ENCODE measurements at places on chromosomes 3 and 15.

DNA sequence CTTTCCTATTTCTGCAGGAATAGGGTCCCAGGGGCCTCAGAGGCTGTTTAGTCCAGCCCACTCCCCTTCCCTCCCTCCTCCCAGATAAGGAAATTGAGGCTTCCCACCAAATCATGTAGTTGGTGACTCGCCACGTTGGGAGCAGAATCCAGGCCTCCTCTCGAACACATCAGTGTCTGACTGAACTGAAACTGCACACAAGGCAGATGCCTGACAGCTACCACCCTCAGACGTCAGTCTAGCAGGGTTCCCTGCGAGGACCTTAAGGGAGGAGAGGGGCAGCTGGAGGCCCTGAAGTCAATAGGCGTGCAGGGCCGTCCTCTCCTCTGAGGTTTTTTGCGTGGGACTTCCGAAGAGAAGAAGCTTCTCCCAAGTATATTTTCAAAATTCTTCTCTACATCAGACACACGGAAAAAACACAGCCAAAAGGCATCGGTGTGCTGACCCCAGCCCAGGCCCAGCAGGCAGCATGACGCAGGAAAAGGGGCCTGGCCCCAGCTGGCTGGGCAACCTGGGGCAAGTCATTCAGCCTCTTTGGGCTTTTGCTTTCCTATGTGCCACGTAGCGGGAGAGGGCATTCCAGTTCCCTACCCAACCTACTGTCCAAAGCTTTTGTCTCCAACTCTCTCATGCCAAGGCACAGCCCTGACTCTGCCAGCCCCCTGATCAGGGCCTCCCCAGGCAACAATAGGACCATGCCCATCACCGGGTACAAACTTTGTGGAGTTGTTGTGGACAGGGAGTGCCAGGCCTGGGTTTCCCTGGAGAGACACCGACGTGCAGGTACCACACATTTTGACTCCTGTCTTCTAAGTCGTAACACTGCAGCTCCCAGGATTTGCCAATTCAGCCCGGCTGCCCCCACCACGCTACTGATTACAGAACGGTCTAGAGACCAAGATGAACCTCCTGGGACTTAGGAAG, 283.1 kb downstream of the XXYLT1 start:
- DNase-seq: no peak

DNA sequence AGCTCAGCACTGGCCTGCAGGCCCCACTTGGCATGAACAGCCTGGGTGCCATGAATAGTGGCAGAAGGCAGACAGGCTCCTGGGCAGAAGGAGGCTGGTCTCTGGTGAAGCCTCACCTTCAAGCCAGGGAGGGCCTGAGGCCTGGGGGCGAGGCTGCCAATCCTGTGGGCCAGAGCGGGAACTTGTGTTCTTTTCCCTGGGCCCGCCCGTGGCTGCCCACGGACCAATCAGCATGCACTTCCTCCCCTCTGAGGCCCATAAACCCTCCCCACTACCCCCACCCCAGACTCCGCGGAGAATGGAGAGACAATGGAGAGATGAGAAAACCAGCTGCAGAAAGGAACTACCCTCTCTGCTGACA, 283.8 kb upstream of the ROBO1 start:
- DNase-seq: no peak

DNA sequence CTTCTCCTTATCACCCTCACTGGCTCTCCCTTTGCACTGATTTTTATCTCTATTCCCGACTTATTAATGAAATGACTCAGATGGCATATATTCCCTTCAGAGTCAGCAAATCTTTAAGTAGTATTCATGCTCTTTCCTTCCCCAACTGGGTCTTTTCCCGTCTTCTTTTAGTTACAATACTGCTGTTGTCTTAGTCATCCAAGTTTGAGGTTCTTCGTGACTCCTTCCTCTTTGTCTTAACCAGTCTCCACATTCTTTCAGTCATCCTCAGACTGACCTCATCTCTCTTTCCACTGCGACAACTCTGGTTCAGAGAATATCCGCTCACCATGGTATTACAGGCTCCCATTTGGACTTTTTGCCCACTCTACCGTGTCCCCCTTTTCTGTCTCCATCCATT, 12.4 kb downstream of the WDR5B start:
- DNase-seq: no peak

DNA sequence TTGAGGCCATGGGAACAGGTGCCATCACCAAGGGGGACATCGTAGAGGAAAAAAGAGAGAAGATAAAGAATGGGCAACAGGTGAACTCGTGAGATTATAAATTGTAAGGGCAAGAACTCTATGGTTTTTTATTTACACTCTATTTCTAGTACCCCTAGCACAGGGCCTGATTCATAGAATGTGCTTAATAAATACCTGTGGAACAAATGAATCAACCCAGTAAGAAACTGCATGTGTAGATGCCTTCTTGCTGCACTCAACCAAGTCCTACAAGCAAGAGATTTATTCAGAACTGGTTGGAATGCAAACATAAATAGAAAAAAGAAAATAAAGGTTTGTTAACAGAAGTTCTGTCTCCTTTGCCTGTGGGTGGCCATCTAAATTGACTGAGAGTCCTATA, 18.7 kb upstream of the KPNA1 start:
- no peak for DNase-seq

- DNase-seq: no peak
Observed at GRCh38 chr3:65024148-65024547, 336.3 kb upstream of the ADAMTS9 start.

GRCh38 chr3:117666812-117667211, 957.2 kb downstream of the TUSC7 start:
- no peak for DNase-seq

- no peak for DNase-seq
Observed at GRCh38 chr15:79582650-79583049, 150.5 kb downstream of the MINAR1 start.

DNA sequence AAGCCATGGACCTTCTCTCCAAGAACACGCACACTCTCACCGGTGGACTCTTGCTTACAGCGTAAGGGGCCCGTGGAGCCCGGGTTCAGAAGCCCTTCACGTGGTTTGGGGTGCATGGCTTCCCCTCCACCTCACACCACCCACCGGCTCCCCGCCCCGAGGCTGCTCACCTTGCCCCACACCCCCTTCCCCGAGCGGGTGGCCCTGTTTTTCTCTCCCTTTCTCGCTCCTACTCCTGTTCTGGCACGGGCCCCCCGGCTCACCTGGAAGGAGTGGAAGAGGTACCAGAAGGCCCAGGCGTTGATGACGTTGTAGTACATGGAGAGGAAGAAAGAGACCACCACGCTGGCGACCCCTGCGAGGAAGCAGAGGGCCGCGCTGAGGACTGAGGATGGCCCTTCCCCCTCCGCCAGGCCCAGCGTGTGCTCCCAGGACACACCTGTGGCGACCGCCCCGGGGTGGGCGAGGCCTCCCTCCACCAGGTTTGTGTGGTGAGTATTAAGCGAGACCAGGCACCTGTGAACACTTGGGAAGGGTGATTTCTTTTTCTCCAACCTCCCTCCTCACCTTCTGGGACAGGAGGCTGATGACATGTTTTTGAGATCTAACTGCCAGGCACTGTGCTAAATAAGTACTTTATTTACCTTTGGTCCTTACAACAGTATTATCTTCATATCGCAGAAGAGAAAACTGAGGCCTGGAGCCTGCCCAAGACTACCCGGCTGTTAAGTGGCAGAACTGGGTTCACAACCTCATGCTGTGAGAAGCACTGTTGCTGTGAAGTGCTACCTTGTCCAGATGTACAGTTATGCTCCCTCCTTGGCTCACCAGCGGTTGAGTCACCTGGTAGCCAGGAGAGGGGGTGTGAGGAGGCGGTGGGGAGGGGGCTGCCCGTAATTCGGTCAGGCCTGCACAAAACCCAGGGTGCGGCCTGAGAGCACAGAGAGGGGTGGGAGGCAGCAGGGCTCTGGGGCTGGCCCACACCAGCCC, 16.3 kb downstream of the SLC6A20 start:
- DNase-seq: no peak

DNA sequence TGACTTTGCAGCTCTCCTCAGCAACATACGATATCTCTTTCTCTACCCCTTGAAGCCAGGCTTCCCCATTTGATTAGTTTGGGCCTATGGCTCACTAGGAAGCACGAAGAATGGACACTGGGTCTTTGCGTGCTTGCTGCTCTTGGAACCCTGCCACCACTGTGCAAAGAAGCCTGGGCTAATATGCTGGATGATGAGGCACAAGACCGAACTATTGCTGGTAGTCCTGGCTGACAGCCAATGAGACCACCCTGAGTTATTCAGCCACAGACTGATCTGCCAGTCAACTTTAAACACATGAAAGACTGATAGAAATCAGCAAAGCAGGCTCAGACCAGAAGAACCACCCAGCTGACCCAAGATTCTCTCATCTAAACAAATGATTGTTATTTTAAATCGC, 250.3 kb downstream of the CBLB start:
- DNase-seq: no peak

- no peak for DNase-seq
Observed at GRCh38 chr3:152910211-152910610, 75.3 kb downstream of the P2RY1 start.

DNA sequence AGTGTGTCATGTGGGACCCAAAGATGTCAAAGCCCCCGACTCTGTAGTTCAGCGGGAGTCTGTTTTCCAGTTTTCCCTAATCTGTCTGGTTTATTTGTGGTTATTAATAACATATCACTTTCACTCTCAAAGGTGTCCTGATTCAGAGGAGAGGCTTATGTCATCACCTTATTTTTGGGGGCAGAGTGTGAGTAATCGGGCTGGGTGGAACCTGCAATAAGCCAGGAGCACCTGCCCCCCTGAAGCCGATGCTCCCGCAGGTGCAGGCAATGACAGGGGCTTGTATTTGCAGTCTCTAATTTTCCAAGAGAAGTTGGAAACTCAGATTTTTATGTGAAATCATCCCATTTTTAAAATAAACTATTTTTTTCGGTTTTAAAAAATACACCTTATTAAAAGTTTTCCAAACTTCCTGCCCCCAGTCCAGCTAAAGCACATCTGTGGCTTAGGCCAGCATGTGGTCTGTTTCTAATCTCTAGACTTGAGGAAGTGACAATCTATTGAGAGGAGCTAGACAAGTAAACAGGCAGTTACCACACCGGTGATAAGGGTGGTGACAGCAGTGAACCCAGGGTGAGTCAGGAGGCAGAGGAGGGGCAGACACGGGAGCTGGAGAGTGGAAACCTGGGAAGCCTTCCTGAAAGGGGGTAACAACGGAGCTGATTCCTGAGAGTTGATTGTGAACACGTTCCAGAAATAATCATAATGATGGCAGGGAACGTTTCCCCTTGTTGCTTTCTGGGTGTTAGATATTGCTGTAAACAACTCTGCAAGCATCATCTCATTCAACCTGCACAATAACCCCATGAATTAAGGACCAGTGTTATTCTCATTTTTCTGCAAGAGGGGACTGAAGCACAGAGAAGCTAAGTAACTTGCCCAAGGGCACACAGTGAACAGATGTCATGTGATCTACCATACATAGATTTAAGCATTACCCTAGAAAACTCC, 37.2 kb downstream of the BHLHE40 start:
- DNase-seq: no peak

- DNase-seq: no peak
Observed at GRCh38 chr15:47944637-47945288, 176.0 kb upstream of the SLC24A5 start.

GRCh38 chr3:116037954-116038911, 407.1 kb downstream of the LSAMP start:
- DNase-seq: no peak

- no peak for DNase-seq
Observed at GRCh38 chr3:188889054-188889491, 282.7 kb upstream of the TPRG1 start.

- no peak for DNase-seq
Observed at GRCh38 chr15:61869656-61870055, 190.6 kb downstream of the VPS13C start.

- DNase-seq: no peak
Observed at GRCh38 chr3:176633511-176633910, 563.8 kb downstream of the TBL1XR1 start.

DNA sequence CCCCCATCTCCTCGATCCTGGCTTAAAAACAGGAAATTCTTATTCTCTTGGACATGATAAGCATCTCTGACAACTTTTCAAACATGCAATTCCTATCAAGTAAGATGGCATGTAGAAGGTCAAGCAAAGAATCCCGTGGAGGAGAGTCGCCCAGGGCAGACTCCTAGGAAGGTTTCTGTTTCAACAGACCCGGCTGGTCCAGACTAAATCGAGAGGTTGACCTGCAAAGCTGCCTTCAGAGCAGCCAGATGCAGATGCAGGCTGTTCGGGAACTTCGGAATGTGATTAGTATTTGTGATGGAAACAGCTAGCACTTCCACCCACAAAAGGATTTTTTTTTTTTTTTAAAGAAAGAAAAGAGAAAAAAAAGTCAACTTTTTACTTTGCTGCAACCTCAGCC, 216.8 kb downstream of the NR1D2 start:
- no peak for DNase-seq

GRCh38 chr3:104564045-104564643, 802.6 kb upstream of the ALCAM start:
- no peak for DNase-seq

GRCh38 chr3:184506561-184506991, 55.0 kb upstream of the EPHB3 start:
- DNase-seq: no peak

- no peak for DNase-seq
Observed at GRCh38 chr3:176839466-176839865, 357.8 kb downstream of the TBL1XR1 start.

GRCh38 chr3:132241776-132242514, 75.3 kb upstream of the ACP3 start:
- no peak for DNase-seq

DNA sequence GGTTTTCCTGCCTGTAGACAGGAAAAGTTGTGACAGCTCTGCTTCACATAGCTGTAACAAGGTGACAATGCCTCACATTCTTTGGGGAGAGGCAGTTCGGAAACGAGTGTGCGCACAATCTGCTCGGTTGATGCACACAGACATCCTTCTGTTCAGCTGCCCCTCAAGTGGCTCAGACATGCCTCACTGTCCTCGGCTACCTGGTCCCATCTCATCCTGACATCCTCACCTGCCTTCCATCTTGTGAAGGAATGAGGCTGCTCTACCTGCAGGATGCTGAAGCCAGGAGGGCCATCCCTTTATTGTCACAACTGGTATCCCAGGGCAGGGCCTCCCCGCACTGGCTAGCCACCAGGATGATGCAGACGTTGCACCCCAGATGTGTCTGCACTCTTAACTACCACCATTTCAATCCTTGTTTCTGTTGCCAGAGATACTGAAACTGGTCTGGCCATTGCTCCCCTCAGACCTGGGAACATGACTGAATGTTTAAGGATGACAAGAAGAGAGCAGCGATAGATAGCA, 19.4 kb downstream of the SRPRB start:
- no peak for DNase-seq
